ENCODE measurements at places on chromosomes 5 and 9.

DNA sequence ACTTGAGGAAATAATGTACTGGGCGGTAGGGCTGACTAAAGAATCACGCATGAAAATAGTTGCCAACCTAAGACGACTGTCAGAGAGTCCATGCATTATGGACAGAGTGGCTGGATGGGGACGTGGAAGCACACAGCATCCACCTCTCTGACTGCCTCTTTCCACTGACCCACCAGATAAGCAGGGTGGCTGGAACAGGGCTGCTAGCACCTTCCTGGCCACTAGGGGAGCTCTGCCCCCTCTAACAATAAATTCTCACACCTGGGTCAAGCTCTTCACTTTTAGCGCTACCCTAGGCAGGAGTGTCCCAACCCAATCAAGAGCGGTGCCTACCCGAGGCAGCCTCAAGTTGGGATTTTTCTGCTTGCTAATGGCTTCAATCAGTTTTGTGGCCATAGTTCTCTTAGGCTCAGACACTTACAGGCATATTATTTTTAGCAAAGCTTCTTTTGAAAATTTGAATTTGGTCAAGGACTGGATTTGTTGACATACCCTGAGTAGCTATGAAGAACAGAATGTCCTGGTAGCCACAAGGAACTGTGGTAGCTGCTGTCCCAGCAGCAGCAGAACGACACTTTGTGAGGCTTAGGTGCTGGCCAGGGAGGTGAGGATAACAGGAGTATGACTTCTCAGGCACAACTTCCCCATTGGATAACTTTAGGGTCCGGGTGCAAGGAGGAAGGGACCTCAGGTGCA, 6.9 kb upstream of the TPM2 start:
- no peak for DNase-seq

DNA sequence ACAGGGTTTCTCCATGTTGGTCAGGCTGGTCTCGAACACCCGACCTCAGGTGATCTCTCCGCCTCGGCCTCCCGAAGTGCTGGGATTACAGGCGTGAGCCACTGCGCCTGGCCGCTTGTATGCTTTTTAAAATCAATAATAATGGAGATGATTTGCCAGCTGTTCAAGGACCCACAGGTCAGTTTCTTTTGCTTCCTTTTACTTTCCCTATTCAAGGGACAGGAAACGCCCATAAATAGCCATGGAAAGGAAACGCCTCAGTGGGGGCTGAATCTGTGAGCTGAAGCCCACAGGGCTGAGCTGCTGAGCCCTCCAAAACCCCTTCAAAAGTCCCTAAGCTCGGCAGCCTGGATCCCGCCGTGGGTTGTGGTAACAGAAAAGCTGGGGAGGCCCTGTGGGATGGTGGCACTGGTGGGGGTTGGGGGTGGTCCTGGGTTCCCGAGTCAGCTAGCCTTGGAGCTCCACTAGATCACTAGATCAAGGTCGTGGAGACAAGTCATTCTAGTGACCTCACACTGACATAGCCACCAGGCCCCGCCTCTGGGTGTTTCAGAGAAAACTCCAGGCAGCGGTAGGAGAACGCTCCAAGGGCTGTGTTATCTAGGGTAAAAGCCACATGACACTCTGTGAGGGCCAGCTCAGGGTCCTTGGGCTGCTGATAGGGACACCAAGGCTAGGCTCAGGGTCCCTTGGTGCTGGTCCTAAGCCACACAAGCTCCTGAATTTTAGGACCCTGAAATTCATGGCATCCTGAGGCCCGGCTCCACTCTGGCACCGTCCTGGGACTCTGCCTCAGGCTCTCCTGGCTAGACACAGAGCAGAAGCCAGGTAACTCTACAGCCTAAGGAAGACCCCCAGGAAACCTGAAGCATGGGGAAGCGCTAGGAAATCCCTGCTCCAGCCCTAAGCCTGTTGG, 18.0 kb upstream of the DUSP1 start:
- no peak for DNase-seq

DNA sequence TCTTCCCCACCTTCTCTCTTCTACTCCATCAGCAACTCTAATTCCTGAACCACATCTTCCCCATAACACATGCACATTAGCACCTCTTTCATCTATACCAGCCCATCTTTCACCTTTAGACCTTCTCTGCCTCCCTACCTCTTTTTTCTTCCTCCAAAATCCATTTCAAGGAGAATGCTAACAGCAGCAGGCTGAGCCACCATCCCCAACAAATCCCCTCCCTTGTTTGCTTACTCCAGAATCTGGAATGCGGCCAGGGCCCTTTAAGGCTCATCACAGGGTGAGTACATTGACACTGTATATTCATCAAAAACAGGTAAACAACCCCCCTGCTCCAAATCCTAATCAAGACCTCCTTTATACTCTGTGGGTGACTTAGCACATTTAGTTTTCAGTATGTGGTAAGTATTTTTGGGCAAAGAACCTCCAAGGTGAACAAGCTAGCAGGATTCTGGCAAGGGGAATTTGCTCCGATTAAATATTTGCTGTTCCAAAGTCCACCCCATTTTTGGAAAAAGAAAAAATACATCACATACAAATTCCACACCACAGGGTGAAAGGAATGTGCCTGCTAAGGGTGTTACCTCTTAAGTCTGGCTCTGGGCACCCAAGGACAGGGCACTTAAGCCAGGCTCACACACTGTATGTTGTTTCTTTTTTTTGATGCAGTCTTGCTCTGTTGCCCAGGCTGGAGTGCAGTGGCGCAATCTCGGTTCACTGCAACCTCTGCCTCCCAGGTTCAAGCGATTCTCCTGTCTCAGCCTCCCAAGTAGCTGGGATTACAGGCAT, 71.4 kb downstream of the SERINC5 start:
- DNase-seq = no peak

DNA sequence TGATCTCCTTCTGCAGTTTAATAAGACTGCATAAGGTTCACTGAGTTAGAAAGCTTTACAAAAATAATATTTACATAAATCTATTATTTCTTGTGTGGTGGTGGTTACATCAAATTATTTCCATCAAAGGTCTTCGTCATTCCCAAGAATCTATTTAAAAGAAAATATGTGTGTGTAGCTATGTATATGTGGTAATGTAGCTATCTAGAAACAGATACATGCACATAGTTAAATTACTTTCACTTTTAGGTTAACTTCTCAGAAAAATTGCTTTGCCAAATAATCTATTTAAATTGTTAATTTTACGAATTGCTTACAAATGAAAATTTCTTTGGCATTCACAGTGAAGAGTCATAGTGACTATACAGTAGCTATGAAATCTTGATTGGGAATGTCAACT, 633.2 kb downstream of the DMRTA1 start:
- DNase-seq = no peak

GRCh38 chr5:37806476-37806875, 33.4 kb downstream of the GDNF start:
- no peak for DNase-seq
